ENCODE measurements at places on chromosomes 16 and 17. TPM values are rescaled to one million over a fixed set of nuclear protein-coding genes. Genes with fewer than 3 reads are reported as not detected.

CMTM2 gene
- total RNA-seq, result 0.48 TPM

CSF3 gene
- not detected for total RNA-seq

KRTAP2-4 gene
- total RNA-seq, result not detected

SLFN5 gene
- total RNA-seq, result 9.2 TPM

TAC4 gene
- total RNA-seq, result not detected

CCL8 gene
- total RNA-seq, result not detected
